ENCODE measurements at places on chromosomes 5 and 9.

GRCh38 chr9:68844631-68845612 is 139.9 kb downstream of the PIP5K1B start:
- DNase-seq, result no peak

DNA sequence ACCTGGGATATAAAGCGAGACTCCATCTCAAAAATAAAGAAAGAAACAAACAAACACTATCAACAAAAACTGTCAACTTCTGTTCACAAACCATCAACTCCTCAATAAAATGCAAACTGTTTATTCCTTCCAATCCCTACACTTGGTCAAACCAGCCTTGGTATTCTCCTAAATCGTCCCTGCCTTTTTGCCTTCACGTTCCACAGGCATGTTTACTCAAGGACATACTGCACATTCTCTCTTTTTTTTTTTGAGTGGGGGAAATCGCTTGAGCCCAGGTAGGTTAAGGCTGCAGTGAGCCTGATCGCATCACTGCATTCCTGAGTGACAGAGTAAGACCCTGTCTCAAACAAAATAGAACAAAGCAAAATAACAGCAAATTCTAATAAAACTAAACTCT is 13.0 kb downstream of the UBAP2 start:
- DNase-seq, result no peak

GRCh38 chr9:119722384-119722783 is 353.1 kb upstream of the BRINP1 start:
- DNase-seq, result no peak

DNA sequence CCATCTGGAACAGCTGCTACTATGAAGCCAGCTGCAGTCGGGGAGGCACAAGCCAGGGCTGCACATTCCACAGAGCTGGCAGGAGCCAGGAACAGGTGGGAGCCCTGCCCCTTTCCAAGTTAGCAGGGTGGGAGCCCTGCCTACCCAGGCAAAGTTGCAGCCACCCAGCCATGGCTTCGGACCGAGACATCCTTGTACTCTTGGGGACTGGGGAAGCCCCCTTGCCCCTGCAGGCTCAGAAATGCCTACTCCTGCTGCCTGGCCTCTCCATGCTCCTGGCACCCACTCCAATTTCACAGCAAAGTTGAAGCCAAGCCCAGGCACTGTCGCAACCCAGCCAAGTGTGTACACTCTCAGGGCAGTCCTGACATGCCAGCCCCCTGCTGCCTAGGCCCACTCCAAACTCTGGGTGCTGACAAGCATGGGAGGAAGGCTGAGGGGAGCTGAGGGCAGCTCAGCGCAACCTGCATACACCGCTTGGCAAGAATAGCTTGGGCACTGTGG is 165.1 kb downstream of the RNF180 start:
- DNase-seq, result no peak

DNA sequence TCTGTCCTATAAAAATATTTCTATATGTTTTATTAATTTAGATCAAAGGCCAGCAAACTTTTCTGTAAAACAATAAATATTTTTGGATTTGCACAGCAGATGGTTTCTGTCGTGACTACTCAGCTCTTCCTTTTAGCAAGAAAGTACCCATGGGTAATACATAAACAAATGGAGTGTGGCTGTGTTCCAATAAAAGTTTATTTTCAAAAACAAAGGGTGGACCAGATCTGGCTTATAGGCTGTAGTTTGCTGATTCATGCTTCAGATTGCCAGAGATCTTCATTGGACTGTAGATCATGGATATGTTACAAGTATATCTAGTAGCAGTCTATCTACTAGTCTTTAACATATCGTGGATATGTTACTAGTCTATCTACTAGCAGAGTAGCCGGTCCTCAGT is 590.5 kb downstream of the CSNK1G3 start:
- DNase-seq, result no peak

GRCh38 chr9:100216178-100216787 is 117.2 kb downstream of the INVS start:
- DNase-seq, result no peak

- no peak for DNase-seq
Measured at GRCh38 chr5:125134216-125135081, 388.0 kb upstream of the ZNF608 start.

GRCh38 chr9:111356481-111357244 is 26.6 kb upstream of the OR2K2 start:
- DNase-seq, result no peak

GRCh38 chr9:130354806-130355205 is 89.2 kb downstream of the HMCN2 start:
- DNase-seq, result no peak
